T-helper 17 cell (primary cell): ENCODE measurements at places on chromosomes 5 and 9.

DNA sequence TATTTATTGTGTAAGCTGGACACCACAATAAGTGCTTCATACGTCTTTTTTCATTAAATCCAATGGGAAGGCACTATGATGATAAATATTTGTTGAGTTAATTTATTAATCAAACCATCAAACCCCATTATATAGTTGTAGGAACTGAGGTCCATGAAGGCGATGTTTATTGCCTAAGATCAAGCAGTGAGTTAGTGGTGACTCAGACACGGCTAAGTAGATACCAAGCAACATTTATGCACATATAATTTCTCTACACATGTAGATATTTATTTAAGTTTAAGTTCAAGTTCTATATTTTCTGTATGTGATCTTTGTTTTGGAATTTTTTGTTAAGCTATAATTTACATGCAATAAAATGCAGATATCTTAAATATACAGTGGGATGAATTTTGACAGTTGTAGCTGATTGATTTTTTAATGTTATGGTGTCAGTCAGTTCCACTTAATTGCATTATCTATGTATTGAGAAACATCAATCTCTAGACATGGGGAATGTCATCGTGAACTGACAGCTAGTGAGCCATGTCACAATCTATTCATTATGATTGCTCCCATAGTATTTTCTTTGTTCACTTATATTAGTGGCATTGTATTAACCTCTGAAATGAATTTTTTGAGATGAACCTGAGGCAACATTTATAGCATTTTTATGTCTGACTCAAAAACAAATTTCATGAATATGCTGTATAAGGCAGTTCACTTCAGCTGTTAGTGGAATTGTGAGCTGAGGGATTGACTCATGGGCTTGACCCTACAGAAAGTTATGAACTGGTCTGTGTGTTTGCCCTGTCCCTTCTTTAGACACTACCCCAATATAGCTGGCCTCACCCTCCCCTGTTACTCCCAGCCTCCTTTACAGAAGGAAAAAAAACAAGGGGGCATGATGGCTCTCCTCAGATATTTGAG, 11.9 kb upstream of the GARNL3 start:
- no peak for DNase-seq

- DNase-seq: no peak
Measured at GRCh38 chr5:95059636-95060035, 225.3 kb downstream of the MCTP1 start.

GRCh38 chr9:130944510-130945058, 5.5 kb upstream of the FIBCD1 start:
- no peak for DNase-seq

DNA sequence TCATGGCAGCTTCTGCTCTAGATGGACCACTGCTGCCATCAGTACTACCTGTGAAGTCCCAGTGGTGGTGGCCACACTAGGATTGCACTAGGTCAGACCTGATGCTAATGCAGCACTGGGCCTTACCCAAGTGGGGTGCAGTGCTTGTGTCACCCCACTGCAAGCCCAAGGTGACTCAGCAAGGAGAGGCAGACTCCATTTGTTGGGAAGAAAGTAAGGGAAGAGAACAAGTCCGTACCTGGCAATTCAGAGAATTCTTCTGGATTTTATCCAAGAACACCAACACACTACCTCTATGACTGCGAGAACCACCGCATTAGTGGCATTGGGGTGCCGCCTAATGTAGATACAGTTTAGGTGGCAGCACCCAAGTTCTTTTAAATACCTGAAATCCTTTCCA, 34.0 kb upstream of the TYRP1 start:
- DNase-seq: no peak

DNA sequence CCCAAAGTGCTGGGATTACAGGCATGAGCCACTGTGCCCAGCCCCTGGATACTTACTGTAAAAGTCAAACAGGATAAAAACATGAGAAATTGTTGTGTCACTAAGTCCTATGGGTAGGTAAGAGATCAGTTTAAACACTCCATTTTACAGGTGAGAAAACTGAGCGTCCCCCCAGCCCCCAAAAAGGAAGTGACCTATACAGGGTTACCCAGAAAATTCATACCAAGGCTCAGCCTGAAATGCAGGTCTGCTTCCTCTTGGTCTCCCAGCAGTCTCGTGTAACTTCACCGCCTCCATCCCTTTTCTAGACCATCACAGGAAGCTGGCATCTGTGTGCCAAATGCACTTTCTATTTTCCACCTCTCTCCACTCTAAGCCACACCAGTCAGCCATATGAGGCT, 57.2 kb downstream of the TMOD1 start:
- no peak for DNase-seq

DNA sequence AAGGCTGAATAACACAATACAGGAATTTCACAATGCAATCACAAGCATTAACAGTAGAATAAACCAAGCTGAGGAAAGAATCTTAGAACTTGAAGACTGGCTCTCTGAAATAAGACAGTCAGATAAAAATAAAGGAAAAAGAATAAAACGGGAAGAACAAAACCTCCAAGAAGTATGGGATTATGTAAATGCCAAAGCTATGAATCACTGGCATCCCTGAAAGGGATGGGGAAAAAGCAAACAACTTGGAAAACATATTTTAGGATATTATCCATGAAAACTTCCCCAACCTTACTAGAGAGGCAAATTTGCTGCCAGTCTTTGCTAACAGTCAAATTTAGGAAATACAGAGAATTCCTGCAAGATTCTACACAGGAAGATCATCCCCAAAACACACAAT, 157.9 kb downstream of the ALDH1A1 start:
- DNase-seq: no peak

DNA sequence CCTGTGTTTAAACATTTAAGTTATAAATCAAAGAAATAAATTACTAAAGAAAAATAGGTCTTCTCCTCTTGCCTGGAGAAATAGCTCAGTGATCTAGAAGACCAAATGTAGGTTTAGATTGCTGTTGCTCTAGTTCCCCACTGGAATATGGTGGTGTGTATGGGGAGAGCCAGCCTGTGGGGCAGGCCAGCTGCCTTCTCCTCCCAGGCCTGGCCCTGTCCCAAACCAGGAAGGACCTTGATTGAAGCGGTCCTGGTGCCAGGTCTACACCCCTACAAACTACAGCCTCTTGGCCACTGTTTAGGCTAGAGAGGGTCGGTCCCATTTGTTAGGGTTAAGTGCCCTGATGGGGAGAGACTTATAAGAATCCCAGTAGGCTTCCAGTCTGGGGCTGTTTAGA, 35.4 kb downstream of the MAN2A1 start:
- DNase-seq: no peak

DNA sequence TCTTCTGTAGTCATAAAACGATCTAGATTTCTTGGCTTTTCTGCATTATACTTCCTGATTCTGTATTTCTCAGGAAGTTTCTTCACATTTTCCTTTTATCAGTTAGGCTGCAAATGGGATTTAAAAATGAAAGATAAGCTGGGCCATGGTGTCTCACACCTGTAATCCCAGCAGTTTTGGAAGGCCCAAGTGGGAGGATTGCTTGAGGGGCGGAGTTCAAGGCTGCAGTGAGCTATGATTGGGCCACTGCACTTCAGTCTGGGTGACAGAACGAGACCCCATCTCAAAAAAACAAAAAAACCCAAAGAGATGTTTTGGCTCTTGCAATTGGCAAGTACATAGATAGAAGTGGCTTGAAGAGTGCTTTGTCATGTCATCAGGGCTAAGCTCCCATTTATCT, 26.2 kb upstream of the APC start:
- DNase-seq: no peak

DNA sequence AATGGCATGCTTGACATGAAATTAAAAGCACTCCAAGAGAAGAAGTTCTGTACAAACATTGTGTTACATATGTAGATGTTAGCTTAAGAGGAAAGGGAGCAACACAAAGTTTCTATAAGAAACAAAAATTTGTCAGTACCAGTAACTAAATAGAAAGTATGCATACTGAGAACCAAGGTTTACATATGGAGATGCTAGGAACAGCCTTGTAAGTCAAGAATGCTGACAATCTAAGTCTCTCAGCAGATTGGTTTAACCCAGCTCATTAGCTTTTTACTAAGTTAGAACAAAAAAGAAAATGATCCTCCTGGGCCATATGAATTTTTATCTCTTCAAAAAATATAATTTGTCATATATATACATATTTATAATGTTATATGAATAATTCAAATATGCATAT, 2022.1 kb upstream of the ACO1 start:
- DNase-seq: no peak

DNA sequence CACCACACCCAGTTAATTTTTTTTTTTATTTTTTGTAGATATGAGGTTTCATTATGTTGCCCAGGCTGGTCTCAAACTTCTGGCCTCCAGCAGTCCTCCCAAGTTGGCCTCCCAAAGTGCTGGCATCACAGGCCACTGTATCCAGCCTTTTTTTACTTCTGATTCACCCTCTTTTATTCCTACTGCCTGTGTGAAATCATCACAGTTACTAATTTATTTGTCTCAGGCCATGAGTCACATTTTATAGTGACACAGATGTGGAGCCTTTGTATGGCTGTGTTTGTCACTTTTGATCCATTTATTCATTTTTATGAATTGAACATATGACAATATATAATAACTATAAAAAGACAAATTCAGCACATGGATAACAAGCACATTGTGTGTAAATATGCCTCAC, 67.1 kb upstream of the SNX2 start:
- no peak for DNase-seq

- DNase-seq: no peak
Measured at GRCh38 chr9:90090997-90091396, 486.2 kb downstream of the GADD45G start.

- DNase-seq: no peak
Measured at GRCh38 chr5:3225201-3225960, 370.3 kb upstream of the IRX1 start.

DNA sequence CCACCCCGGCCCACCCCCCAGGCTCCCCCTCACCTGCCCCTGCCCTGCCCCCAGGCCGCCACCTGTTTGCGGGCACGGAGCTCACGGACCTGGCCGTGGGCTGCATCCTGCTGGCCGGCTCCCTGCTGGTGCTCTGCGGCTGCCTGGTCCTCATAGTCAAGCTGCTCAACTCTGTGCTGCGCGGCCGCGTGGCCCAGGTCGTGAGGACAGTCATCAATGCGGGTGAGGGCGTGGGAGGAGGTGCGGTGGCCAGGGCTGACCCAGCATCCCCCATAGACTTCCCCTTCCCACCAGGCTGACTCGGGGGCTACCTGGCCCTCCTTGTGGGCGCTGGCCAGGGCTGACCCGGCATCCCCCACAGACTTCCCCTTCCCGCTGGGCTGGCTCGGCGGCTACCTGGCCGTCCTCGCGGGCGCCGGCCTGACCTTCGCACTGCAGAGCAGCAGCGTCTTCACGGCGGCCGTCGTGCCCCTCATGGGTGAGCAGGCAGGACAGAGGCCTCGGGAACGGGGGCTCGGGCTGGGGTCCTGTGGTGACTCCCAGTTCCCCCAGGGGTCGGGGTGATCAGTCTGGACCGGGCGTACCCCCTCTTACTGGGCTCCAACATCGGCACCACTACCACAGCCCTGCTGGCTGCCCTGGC, 3.5 kb downstream of the SLC34A3 start:
- DNase-seq: no peak

- no peak for DNase-seq
Measured at GRCh38 chr9:1002678-1003077, 26.2 kb downstream of the DMRT3 start.

DNA sequence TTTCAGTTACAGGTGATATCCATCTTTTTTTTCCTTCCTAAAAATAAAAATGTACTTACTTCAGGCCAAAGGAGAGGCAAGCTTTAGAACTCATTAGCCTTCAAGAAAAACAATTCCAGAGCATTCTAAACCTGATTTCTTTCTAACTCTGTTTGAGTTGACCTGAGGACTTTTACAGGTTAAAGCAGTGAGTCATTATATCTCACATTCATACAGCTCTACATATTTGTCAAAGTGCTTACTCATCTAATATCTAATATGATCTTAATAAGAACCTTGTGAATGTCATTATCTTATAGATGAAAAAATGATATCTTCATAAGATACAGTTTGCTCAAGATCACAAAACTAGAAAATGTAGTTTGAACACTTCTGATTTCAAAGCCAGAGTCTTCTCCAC, 149.2 kb upstream of the CDKN2B start:
- DNase-seq: no peak

DNA sequence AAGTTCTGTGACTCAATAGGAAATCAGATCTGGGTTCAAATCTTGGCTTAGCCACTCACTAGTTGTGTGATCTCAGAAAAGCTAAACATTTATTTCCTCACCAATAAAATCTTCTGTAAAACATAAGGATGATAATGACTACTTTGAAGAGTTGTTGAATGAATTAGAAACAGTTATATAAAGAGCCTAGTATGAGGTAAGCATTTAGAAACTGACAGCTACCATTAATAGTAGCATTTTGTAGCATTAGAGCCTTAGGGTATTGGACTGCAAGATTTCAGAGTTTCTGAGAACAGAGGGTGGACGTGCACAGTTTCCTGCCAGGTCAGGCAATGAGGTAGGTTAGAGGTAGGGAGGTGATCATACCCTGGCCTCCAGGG, 293.2 kb downstream of the CWC27 start:
- DNase-seq: no peak

GRCh38 chr5:103668281-103668680, 105.7 kb upstream of the NUDT12 start:
- DNase-seq: no peak

DNA sequence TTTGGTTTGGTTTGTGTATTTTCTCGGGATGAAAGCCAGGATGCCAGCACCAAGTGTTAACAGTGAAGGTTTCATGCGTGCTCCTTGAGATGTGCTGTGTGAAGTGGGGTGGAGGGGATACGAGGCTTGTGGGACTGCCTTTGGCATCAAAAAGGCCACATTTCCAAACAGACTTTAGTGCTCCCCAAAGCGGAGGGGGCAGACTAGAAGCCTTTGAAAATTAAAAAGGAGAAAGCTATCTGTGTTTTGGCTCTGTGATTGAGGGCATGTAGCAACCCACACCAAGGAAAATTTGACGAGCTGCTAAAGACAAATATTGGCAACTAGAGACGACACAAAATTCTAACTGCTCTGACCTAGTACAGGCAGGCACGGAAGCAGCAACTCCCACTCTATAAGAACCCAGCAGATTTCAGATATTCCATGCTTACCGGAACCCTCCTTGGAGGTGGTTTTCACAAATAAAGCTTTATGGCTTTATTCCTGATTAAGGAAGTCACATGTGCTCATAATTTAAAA, 154.5 kb downstream of the ARSB start:
- no peak for DNase-seq

- DNase-seq: no peak
Measured at GRCh38 chr5:154618696-154619095, 136.5 kb upstream of the LARP1 start.

DNA sequence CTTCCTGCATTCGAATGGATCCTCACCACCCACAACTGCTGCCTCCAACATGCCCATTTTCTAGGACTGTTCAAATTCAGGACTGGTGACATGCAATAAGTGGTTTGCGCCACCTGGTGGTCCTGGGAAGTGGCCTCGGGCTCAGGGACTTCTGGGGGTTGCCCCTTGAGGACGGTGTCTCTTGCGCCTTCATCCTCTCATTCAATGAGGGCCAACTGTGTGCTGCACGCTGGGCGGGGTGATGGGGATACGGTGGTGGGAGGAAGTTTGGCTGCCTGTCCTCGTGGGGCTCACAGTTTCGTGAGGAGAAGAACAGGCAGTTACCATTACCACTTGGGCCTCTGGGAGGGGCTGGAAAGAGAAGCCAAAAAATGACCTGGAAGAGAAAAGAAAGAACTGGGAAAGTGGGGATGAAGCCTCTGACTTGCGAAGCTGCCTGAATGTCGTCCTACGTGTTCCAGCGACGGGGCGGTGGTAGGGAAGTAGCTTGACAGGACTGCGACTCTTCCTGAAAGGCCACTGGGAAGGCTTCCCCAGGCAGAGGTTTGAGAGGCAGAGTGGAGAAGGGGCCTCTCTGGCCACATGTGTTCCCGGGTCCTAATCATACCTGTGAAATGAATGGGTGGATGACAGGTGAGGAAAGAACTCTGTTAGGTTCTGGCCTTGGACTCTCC, 49.0 kb downstream of the PSD2 start:
- DNase-seq: peak; percentile 39
